Right hindlimb (tissue), 1 donor: ENCODE measurements at places on chromosomes 16 and 17.

DNA sequence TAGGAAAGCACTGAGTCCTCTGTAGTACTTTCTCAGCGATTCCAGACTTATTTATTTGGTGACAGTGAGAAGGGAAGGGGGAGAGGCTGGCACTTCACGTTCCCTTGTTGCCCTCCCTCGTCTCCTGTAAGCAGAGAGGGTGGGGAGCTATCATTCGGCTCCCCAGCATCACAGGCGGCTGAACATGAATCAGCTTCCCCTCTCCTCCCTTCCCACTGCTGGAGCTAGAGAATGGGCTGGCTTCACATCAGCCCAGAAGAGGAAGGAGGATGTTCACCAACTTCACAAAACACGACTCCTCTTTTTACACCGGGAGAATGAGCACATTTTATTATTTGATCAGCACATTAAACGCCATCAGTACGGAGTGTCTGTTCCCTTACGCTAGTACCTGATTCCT, 6.7 kb upstream of the CMIP start:
- no peak for DNase-seq

GRCh38 chr17:29835435-29836351, 94.3 kb downstream of the SSH2 start:
- DNase-seq = no peak

DNA sequence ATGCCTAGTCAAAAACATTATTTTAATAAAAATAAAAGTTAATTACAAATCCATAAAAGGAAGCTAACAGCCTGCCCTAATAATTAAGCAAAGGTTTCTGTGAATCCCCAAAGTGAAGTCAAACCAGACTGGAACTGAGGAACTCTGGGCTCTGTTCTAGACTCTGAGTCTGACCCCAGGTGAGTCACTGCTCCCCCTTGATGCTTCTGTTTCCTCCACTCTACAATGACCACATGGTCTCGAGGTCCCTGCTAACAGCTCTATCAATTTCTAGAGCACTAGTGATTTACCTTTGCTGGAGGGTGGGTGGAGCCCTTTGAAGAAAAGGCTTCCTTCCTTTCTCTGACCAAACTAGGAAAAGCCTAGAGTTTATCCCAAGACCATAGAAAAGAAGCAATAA, 32.4 kb downstream of the XPO6 start:
- DNase-seq = no peak

DNA sequence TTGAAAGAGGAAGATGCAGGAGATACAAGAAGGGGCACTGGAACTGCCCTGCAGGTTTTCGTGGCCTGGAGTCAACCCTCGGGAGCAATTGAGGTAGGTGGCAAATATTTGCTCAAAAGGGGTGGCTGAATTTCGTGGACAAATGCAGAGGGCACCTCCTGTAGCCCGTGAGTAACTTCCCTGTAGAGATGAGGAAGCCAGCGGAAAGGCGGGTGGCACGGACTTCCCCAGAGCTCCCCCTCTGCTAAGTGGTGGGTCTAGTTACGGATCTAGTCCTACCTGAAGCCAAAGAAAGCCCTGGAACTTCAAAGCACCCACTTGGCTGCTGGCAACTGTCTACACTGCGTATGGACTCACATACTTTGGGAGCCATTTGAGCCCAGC, 1.0 kb upstream of the ATP2C2 start:
- no peak for DNase-seq

GRCh38 chr16:79659344-79659743, 58.8 kb upstream of the MAF start:
- DNase-seq = no peak

DNA sequence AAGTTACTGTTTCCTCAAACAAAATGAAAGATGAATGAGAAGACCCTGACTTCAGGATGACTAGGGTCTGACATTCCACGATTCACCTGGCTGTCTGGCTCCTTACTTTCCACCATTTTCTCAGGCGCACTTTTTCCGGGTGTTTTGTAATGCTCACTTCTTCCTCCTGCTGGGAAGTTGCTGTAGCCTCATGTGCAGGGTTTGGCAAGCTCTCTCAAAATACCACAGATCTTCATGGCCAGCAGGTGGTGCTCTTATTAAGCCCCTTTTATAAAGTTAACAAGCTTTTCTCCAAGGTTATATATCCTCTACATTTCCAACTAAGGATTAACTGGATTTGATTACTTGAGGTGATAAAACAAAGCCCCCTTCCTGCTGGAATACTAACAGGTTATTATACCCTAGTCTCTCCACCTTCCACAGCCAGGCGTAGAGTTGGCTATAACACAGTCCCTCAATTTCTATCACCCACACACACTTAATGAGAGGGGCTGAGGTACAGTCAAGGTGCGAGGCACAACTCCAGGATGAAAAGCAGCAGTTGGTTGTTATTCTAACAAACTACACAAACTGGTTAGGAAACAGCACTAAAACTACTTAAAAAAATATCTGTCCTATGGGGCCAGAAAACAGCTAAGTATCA, 45.4 kb downstream of the STH start:
- DNase-seq = peak; percentile 65

- peak; percentile 80 for DNase-seq
Measured at GRCh38 chr16:85309656-85310587, 197.7 kb upstream of the CIBAR2 start.

GRCh38 chr16:82192665-82193064, 22.6 kb upstream of the MPHOSPH6 start:
- DNase-seq = no peak

GRCh38 chr17:883586-883962, 96.0 kb downstream of the NXN start:
- DNase-seq = peak; percentile 44

- no peak for DNase-seq
Measured at GRCh38 chr17:74008196-74008595, 195.3 kb upstream of the RPL38 start.

DNA sequence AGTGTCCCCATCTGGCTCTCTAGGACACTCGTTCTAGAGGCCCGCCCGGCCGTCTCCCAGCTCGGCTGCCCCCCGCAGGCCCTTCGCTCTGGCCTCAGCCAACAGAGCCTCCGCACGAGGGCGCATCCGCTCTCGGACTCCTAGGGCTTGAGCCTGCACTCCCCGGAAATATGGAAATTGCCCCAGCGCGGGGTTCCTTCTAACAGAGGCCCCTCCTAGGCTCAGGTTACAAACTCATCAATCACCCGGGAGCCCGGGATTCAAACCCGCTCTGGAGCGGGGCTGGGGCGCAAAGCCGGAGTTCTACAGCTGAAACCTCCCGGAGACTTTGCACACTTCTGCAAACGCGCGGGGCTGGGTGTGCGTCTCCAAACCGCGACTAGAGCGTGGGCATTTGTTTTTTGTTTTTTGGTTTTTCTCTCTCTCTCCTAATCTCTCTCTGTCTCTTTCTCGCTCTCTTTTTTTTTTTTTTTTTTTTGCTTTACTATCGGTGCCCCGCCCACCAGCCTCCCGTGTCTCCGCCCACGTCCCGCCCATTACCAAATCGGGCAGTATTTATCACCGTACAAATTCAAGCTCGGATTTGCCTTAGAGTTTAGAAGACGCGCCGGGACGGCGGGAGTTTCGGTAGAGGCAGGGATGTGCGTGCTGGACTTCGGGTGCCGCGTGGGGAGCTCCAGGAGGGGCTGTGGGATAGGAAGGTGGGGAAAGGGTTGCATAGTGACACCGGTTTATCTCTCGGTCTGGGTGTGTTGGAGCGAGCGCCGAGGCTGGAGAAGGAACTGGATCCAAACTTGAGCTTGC, 2.4 kb upstream of the FOXL1 start:
- peak; percentile 80 for DNase-seq

- DNase-seq = no peak
Measured at GRCh38 chr16:57577214-57577613, 34.8 kb downstream of the ADGRG5 start.

- DNase-seq = no peak
Measured at GRCh38 chr16:1493746-1494094, 560 bp downstream of the TELO2 start.

DNA sequence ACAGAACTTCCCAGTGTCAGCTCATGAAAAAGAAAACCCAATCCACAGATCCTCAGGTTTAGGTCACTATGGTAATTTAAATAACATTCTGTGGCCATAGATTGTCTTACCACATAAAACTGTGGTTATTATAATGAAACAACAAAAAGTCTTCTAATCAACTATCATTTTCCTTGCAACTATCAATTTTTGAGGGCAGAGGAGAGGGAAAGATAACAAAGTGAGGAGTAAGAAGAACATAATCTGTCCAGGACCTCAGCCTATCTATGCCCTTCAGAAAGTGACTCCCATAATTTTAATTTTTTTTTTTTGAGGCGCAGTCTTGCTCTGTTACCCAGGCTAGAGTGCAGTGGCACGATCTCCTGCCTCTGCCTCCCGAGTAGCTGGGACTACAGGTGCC, 4.0 kb upstream of the GGNBP2 start:
- DNase-seq = no peak

DNA sequence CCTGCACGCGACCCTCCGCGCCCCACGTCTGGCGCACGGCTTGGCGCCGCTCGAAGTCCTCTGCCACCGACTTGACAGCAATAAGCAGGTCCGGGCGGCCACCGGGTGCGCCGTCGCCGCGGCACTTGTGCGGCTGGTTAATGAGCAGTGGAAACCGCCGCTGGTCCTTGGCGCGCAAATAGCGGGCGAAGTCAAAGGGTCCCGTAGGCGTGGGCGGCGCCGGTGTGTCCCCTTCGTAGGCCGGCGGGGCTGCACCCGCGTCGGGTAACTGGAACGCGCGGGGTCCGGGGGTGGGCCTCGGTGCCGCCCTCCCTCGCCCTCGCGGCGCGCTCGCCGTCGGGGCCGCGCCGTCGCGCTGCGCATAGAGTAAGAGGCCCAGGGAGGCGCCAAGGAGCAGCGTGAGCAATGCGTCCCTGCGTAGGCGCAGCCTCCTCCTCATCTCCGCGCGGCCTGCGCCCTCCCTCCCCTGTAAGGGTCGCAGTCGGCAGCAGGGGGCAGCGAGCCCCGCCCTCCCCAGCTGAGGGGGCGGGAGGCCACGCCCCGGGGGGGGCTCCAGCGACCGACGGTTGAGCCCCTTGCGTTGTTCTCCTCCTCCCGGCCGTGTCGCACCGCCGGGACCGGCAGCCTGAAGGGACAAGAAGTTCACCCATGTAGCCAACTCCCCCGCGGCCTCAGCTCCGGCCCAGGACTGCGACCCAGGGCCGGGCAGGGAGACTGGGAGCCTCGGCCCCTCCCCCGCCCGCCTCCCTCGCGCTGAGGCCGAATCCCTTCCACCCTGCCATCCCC, 558 bp downstream of the B3GNT9 start:
- peak; percentile 88 for DNase-seq

- DNase-seq = no peak
Measured at GRCh38 chr16:62966626-62967025, 930.4 kb upstream of the CDH8 start.
